Stimulated activated CD8-positive, alpha-beta memory T cell treated with anti-CD3 and anti-CD28 coated beads, Interleukin-15, amount 100 ng/mL, for 1 hour (primary cell): ENCODE measurements at places on chromosomes 7 and 10.

- DNase-seq: no peak
These were observed 118.2 kb downstream of the ADAM12 start for GRCh38 chr10:126270111-126270510.

DNA sequence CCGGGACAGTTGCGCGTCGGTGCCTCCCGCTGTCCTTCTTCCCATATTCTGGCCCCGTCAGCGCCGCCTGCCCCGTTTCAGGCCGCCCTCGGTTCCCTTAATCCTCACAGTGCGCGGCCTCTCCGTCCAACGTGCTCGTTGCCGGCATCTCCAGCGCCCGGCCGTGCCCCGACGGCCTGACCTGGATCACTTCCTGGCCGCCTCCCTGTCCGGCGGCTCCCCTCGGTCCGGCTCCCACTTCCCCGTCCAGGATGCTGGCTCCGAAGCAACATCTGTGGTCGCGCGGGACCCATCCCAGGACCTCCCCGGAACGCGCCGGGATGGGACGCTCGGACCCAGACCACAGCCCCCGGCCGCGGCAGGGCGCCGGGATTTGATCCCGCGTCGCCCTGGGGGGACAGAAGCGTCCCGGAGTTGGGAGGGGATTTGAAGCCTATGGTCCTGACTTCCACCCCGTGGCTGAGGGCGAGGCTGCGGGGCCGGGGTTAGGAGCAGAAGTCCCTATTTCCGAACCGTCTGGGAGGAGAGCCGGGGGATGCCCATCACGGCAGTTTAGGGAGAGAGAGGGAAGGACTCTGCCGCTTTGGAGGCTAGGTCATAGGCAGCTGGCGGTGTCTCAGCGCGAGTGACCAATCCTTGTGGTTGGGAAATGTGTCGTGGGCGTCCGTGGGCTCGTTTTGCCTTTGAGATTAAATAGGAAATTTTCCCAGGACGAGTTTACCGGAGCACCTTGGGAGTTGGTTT lies 53.8 kb downstream of the KCTD7 start:
- DNase-seq: no peak

GRCh38 chr10:98477861-98478260 lies 31.1 kb upstream of the HPS1 start:
- no peak for DNase-seq

DNA sequence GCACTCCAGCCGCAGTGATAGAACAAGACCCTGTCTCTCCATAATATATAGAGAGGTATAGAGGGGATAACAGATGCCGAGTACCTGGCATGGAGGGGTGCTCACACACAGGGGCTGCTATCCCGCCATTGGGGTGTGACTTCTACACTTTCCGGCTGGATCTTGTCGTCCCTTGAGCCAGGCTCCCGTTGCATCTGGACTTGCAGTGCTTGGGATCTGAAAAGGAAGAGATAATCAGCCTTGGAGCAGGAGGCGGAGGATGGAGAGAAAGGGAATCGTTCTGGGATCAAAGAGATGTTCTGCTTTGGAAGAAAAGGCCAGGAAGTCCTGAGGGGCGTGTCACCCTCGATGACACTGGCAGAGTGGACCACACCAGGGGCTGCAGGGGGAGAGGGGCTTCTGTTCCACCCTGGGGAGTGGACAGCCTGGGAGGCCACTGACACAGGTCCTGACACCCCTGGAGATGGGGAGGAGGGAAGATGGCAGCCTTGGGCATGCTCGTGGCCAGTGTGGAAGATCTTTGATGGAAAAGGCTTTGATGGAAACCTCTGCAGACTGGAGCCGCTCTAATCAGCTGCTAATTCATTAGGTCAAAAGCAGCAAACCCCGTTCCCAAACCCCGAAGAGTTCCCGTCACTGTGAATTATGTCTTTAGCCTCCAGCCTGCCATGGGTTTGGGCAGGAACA lies 85.1 kb downstream of the CARD11 start:
- no peak for DNase-seq

DNA sequence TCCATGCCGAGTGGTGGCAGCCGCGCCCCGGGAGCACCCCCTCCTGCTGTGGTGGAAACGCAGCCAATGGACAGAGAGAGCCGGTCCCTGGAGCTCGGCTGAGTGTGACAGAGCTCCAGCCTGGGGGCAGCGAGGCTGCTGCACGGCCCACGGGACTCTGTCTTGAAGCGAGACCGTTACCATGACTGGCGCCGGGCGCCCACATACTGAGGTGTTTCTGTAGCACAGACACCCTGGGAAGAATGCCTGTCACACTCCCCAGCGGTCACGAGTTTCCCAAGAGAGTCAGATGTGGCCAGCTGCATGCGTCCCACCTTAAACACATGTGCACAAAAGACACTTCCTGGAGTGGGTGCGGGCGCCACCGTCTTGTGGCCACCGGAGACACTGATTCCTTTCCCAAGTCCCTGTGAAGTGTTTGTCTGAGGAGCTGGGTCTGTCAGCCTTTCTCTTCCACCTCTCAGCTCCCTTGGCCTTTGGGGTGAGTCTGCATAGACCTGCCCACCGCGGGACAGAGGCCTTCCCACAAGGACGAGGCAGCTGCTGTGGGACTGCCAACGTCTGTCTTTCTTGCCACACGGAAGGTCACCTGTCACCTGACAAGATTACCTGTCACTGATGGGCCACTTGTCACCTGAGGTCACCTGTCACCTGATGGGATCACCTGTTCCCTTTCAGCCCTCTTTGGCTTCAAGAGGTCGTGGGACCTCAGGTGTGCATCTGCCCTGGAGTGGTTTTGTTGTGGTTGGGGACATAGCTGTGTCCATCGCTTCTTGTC lies 94.6 kb downstream of the DNAJB6 start:
- DNase-seq: no peak

DNA sequence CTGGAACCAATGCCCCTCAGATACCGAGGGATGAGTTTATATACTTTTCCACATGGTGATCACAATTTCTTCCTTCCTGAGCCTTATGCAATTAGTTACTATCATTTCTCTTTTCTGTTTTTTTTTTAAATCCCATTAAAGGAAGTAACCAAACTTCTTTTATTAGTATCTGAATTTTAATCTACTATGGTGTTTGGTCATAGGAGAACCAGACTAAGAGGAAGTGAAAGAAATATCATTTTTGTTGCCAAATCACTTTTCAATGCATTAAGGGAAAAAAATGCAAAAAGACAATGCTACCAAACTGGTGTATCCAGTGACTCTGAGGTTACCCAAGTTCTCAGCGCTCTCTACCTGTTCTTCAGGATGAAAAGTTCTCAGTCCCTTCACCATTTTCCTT lies 167.7 kb downstream of the NXPH1 start:
- DNase-seq: no peak

DNA sequence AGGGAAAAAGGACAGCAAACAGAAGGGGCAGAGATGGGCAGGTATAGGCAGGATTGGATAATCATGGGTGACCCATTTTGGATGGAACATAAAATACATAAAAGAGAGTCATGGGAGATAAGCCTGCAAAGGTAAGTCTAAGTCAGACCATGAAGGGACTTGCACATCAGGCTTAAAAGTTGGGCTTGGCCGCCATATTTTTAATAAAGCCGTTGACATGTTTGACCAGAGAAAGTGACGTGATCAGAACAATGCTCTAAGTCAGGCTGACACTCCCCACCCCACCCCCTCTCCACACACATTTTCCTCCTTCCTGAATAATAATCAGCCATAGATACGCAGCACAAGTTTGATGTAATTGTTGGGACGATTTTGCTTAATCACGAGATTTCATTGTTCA lies 54.0 kb downstream of the MRPL32 start:
- DNase-seq: no peak

DNA sequence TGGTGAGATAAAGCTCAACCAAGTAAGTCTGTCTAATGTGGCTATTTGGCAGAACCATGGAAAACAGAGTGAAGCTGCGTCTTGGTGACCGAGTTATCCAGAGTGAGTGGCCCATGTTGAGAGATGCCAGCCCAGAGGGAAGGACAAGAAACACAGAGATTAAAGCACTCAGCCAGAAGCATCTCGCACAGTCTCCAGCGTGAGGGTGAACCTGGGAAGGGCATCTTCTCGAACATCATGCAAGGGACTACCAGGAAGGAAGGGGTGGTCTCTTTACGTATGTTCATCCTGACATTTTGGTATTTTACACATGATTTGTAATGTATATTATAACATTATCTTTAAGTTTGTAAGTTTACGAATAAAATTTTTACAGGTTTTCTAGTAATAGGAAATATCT lies 146.4 kb downstream of the TCERG1L start:
- DNase-seq: no peak

- no peak for DNase-seq
These were observed 106.1 kb downstream of the SND1 start for GRCh38 chr7:127758105-127758504.

DNA sequence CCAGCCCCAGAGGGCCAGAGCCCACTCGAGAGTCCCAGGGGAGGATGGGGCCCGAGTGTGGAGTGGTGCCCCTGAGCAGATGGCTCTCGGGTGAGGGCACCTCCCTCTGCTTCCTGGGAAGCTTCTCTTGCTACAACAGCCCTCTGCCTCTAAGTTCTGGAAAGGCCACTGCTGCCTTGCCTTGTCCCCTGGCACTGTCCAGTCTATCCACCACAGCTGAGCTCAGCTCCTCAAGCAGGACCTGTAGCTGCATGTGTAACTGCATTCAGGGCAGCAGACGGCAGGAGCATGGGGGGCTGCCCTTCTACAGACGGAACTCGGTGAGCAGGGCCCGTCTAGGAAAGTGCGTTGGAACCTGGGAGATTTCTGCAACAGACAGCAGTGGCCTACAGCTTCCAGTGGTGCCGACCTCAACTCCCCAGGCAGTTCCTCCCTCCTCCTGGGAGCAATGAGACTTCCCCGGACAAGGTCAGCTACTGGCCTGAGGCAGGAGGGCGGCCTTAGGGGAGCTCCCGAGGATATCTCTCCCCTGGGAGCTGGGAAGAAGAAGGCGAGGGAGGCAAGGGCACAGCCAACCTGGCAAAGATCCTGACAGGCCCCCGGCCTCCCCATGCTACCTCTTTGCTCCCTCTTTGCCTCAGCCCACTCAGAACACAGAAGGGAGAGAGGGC lies 88.5 kb downstream of the DLG5 start:
- DNase-seq: no peak

DNA sequence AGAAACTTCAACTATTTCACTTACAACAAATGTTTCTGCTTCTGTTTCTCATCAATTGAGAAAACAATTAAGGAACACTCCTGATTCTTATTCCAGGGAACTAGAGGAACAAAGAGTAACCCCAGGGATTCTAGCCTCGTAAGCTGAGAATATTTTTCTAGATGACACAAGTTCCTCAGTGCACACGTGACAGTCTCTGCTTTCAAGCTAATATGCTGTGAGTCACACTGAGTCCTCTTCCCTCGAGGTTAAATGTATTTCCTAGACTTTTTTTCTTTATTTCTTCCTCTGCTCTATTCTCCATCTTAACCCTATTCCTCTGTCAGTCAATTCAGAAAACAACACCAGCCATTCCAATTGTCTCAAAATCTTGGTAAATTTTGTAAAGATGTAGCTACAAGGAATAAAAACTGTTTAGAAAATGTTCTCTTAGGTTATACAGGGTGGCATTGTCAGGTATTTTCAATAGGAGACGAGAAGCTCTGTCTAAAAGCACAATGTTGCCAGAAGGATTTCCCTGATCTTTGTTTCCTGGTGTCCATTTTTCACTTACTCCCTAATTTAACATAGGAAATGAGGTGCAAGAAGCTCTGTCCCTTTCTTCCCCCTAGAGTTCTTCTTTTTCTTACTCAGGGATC lies 5.8 kb upstream of the C1GALT1 start:
- no peak for DNase-seq

DNA sequence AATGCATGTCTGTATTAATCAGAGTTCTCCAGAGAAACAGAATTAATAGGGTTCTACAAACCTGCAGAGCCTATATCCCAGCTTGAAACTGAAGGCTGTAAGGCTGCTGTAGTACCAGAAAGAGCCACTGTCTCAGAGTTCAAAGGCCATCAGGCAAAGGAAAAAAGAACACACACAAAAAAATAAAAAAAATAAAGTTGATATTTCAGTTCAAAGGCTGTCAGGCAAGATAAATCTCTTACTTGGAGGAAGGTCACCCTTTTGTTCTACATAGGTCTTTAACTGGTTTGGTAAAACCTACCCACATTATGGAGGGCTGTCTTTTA lies 12.0 kb upstream of the TMEM26 start:
- DNase-seq: no peak

GRCh38 chr10:70418713-70419112 lies 14.8 kb downstream of the EIF4EBP2 start:
- no peak for DNase-seq

DNA sequence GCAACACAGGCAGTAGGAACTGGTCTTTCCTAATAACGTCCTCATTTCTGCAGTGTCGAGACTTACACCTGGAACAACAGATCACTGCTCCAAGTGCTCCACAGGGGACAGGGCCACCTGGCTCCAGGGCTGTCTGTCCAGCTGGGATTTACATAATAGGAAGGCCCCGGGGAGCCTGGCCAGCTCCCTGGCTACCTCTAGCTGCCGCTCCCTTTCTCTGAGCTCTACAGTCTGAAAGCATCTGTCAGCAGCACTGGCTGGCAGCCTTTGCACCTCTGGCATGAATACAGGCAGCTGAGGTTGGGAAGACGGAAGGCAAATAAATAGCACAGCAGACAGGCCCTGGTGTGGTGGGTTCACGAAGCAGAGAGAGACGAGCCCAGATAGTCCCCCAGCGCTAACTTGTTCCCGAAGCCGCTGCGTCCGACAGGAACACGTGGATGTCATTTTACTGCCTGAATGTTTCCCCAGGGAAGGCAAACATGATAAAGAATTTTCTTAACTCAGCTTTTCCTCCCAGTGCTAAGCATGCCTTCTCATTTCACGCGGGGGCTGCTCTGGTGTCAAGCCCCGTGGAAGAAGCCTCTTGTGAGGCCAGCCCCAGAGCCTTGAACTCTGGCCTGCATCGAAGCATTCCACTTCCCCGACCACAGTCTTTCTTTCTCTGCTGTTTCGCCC lies 105.4 kb downstream of the ITIH5 start:
- no peak for DNase-seq

- DNase-seq: no peak
These were observed 24.6 kb downstream of the DLD start for GRCh38 chr7:107915541-107915940.

GRCh38 chr10:85946713-85947326 lies 419.8 kb downstream of the GRID1 start:
- no peak for DNase-seq

DNA sequence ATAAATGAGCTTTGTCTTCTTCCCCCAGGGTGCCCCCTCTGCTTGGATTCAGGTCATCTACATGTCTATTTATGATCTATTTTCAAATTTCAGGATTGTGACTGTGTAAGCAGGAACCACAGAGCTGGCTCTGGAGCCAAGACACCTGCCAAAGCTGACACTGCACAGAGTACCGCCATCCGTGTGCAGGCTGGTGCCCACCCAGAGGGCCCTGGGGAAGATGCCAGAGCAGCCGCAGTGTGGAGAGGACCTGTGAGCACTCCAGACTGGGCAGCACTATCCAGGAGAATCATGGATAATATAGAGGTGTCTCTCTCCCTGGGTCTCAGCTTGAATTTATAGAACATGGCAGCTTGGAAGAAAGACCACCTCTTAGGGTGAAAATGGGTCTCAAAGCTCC lies 577.5 kb downstream of the GRID1 start:
- DNase-seq: no peak

- DNase-seq: no peak
These were observed 36.5 kb downstream of the NRBF2 start for GRCh38 chr10:63169624-63170023.
